ENCODE measurements at places on chromosomes 11 and 22.

GRCh38 chr11:128544471-128545051 lies 42.8 kb downstream of the ETS1 start:
- DNase-seq: peak; percentile 67

DNA sequence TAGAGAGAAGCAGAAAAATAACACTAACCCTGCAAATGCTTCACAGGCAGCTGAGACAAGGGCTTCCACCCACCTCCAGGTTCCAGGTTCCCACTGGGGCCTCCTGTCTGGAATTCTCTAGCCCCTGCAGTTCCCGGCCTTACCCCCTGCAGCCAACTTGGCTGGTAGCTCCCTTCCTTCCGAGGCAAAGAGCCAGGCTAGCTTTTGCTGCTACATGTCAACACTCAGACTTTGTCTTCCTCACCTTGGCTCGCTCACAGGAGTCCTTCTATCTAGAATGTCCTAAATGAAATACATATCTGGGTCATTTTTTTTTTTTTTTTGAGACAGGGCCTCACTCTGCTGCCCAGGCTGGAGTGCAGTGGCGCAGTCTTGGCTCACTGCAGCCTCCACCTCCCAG lies 9.9 kb upstream of the TTLL1 start:
- DNase-seq: no peak

GRCh38 chr11:44944853-44945235 lies 5.8 kb downstream of the TP53I11 start:
- no peak for DNase-seq

DNA sequence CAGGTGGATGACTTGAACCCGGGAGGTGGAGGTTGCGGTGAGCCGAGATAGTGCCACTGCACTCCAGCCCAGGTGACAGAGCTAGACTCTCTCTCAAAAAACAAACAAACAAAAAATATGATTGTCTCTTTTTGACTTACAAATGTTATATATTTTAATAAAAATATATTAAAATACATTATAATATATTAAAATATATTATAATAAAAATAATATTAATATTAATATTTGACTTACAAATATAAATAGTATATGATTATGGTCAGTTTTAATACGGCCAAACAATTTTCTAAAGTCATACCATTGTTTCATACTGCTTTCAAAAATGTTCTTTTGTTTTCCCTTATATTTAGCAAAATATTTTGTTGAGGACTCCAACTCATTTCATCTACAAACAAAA lies 27.2 kb upstream of the DDX6 start:
- no peak for DNase-seq

GRCh38 chr11:7490535-7490934 lies 5.2 kb downstream of the OLFML1 start:
- no peak for DNase-seq

- no peak for DNase-seq
Measured at GRCh38 chr11:44761551-44761961, 34.8 kb downstream of the TSPAN18 start.

DNA sequence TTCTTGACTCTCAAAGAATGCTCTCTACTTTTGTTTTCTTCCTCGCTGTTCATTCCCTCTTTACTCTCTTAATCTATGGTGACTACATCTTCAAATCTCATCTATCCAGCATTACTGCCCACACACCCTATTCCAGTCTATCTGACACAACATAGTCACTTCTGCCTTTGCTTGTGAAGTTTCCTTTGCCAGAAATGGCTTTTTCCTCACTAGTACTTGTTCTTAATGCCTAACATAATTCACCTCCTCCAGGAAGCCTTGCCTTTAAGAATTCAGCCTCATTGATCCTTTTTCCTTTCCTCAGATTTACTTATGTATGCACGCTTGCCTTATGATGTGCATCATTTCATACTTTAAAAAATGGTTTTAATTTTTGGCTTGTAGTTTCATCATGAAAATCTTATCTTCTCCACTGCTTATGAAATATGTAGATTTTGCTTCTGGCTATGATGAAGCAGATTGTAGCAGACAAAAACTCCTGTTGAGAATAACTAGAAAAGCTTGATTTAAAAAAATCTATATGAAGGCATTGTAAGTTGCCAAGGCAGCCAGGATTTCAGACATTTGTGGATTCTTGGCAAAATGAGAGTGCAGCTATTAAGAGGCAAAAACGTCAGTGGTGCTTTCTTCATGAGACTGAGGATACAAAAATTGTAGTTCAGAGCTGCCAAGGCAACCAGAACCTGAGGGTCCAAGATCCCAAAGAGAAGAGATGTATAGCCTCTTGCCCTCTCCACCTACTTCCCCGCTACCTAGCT lies 31.8 kb downstream of the RNF169 start:
- DNase-seq: no peak

DNA sequence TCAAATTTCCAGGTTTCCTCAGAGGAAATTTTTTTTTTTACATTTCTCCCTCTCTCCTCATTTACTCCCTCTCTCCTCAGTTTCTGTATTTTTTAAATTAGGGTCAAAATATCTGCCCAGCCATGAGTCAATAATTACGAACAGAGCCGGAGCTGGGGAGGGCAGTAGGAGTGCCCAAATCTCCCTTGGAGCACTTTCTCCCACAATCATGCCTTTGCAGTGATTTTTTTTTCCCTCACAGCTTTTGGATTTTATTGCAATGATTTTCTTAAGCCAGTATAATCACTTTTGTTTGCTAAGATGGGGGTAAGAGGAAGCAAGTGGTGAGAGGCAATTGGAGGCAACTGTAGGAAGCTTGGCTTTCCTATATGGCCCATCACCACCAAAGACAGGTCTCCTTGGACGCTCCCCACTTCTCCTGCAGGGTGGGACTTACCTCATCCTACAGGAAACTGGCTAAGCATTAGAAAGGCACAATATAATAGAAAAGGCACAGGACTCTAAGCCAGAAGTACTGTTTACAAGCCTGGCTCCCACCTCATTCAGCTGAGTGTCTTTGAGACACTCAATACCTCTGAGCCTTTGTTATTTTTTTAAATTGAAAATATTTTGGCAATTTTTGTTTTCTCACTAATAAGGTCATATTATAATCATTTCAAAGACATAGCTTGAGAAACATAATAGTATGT lies 192.6 kb upstream of the PITPNB start:
- no peak for DNase-seq

GRCh38 chr11:44017443-44018126 lies 30.2 kb upstream of the ACCSL start:
- no peak for DNase-seq

- no peak for DNase-seq
Measured at GRCh38 chr11:65390099-65390941, 3.9 kb downstream of the FRMD8 start.

- DNase-seq: no peak
Measured at GRCh38 chr11:61793083-61793828, 545 bp downstream of the FEN1 start.

GRCh38 chr11:96127596-96127959 lies 203.7 kb upstream of the MTMR2 start:
- DNase-seq: no peak

- no peak for DNase-seq
Measured at GRCh38 chr11:73334384-73335203, 26.5 kb downstream of the ARHGEF17 start.

DNA sequence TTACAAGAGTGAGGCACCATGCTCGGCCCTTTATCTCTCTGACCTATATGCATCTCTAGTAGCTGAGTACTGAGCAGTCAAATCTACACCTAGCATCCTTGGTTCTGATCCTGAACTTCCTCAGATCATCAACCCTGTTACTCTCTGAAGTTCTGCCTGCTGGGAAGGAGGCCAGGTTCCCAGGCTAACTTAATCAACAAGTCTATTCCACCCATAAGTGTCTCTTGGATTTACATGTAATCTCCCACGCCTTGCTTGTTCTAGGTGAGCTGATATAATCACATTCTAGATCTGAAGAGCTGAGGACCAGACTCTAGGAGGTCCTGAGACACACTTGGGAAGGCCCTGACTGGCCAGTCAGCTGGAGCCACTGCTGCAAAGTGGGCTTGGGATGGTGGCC lies 22.1 kb downstream of the CABP7 start:
- DNase-seq: no peak

DNA sequence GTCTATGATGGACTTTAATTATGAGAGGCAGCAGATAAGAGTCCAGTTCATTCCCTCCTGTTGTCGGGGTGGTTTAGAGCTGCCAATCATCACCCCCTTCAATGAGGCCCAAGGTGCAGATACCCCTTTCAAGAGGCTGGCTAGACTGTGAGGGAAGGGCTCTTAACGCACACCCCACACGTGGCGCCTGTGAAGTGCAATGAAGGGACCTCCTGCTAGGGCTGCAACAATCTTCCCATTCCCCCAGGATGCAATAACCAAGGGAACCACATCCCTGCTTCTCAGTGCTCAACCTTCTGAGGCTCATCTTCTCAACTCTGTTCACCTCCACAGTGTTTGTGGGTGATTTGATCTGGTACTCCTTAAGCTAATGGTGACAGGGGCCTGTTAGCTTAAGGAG lies 19.0 kb downstream of the TENM4 start:
- DNase-seq: no peak

- no peak for DNase-seq
Measured at GRCh38 chr11:65928667-65929066, 9.4 kb downstream of the DRAP1 start.

GRCh38 chr11:116420770-116421528 lies 351.8 kb downstream of the BUD13 start:
- DNase-seq: peak; percentile 61

GRCh38 chr22:42996646-42997365 lies 18.1 kb downstream of the PACSIN2 start:
- no peak for DNase-seq

DNA sequence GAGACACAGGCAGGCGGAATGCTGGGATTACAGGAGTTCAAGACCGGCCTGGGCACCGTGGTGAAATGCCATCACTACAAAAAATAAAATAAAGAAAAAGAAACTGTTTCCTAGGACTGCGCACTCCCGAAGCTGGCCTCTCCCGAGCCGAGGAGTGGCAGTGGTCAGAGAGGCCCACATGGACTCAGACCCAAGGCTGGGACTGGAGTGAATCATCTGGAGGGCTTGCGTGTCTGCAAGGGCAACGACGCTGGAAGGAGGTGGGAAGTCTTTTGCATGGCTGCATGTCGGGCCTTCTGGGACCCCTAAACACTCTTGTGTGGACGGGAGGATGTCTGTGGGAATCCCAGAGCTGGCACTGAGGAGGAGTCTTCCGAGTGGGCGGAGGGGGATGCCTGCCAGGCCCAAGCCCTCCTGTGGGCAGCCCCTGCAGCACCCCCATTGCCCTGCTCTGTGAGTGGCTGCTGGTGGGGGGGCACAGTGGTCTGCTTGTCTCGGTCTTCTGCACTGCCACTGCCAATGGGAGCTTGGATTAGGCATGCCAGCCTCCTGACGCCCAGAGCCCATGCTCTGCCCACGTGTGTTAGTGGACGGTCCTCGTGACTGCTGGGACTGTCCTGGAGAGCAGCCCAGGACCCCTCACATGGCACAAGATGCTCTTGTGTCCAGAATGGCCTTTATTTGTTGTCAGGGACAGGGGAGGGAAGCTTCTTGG lies 1.8 kb upstream of the AP2A2 start:
- DNase-seq: no peak

- DNase-seq: no peak
Measured at GRCh38 chr11:30422447-30423278, 99.8 kb downstream of the ARL14EP start.

DNA sequence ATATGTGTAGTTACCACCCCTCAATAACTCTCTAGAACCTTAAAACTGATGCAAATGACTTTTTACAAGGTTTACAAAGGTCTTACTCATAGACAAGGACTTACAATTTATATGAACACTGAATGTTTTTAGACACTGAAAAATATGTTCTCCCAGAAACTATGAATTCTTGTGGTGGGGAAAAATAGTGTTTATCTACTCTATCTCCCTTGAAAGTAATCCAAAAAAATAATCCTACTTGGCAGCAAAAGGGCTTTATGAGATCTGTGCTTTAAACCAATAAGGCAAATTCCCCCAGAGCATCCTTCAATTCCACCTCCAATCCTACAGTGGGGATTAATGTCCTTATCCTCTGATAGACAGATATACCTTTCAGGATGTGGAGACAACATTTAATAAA lies 1984.1 kb upstream of the RAG2 start:
- no peak for DNase-seq

DNA sequence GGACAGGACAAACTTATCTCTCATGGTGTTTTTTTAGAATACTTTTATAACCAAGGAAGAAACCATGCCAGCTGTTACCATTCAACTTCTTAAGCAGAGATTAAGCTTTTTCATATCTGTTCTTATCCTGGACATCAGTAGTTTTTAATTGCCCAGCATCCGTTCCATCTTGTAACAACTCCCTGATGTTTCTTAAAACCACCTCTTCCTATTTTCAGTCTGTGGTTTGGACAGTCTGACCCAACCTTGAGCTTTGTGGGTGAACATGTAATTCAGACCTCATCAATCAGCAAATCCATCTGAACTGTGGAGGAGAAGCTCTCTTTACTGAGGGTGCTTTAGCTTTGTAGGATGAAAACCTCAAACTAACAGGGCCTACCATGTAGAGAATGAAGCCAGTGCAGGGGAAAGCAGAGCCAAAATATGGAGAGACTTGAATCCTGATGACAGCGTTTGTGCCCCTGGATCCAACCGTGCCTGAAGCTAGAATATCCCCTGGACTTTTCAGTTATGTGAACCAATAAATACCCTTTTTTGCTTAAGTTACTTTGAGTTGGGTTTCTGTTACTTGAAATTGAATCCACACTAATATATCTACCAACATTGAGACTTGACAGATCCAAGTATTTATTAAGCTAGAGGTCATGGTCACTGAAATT lies 9.4 kb downstream of the TUG1 start:
- DNase-seq: no peak

- DNase-seq: peak; percentile 77
Measured at GRCh38 chr11:67262731-67263675, 3.3 kb upstream of the GRK2 start.

DNA sequence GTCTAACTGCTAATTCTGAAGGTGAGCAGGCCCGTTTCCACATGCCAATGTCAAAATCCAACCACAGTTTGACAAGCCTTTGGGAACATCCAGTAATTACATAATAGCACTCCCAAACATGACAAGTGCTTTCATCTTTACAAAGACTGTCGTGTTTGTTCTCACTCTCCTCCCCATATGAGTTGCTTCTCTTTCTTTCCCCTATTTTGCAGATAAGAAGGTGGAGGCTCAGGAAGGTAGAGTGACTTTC lies 55.9 kb upstream of the CD44 start:
- no peak for DNase-seq

DNA sequence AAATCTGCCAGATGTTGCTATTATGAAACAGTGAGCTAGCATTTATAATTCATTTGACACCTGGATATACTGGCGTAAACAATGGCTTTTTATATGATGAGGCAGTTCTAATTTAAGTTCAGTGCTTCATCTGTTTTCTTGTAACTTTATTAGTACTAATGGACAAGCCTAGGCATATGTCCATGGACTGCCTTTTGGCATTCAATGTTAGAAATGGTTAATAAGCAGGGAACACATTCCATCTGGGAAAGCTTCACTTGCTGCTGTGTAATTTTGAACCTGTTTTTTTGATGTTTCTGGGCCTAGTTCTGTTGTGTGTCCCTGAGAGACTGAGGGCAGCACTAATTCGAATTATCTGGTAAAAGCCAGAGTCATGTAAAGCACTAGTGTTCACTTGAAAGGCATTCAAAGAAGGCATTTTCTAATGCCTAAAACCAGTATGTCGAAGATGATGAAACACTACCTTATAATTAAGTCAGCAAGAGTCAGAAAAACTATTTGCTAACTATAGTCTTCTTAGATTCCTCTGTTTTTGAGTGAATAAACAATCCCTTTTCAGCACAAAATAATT lies 138.5 kb downstream of the SWAP70 start:
- no peak for DNase-seq

- no peak for DNase-seq
Measured at GRCh38 chr11:44829838-44830237, 103.1 kb downstream of the TSPAN18 start.

GRCh38 chr22:25066861-25067435 lies 114.4 kb downstream of the KIAA1671 start:
- no peak for DNase-seq
